ENCODE measurements at places on chromosomes 5 and 9.

- DNase-seq = no peak
Observed at GRCh38 chr5:162324328-162324727, 256.8 kb downstream of the GABRG2 start.

DNA sequence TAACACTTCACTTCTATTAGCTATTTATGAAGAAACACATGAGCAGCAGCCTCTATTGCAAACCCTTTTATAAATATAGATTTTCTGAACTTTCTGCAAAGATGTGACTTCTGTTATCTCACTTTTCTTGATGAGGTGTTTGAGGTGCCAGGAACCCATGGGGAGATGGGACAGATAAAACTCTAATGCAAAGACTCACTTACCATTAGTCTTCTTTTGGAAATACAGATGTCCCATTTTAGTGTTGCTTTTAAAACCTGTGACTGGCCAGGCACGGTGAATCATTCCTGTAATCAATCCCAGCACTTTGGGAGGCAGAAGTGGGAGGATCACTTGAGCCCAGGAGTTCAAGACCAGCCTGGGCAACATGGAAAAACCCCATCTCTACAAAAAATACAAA, 171.3 kb upstream of the GAS1 start:
- DNase-seq = no peak

DNA sequence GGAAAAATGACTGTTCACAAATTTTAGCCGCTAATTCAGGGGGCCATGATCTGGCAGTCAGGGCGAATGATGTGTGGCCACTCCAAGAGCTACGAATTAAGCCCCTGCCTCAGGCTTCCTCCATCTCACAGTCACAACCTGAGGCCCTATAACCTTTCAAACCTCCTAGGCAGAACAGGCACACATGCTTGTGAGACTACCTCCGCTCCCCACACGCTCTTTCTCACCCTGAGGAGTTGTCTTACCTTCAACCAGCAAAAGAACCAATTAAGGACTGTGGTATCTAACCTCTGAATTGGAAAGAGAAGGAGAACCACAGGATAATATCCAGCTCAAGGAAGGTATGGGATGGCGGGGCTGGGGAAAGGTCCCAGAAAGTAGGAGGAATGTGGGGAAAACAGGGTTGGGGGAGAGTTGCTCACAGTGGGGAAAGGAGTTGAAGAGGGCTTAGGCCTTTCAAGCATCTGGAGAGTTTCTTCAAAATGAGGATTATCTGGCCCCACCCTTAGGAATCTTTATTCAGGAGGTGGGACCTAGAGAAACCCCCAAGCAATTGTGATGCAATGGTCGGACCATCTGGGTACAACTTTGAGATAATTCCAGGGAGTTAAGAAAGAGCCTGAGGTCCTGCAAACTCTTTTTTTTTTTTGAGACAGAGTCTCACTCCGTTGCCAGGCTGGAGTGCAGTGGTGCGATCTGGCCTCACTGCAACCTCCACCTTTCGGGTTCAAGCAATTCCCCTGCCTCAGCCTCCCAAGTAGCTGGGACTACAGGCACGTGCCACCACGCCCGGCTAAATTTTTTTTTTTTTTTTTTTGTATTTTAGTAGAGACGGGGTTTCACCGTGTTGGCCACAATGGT, 5.5 kb downstream of the PCDH1 start:
- DNase-seq = no peak

GRCh38 chr5:27773166-27773565, 734.8 kb upstream of the CDH9 start:
- no peak for DNase-seq

DNA sequence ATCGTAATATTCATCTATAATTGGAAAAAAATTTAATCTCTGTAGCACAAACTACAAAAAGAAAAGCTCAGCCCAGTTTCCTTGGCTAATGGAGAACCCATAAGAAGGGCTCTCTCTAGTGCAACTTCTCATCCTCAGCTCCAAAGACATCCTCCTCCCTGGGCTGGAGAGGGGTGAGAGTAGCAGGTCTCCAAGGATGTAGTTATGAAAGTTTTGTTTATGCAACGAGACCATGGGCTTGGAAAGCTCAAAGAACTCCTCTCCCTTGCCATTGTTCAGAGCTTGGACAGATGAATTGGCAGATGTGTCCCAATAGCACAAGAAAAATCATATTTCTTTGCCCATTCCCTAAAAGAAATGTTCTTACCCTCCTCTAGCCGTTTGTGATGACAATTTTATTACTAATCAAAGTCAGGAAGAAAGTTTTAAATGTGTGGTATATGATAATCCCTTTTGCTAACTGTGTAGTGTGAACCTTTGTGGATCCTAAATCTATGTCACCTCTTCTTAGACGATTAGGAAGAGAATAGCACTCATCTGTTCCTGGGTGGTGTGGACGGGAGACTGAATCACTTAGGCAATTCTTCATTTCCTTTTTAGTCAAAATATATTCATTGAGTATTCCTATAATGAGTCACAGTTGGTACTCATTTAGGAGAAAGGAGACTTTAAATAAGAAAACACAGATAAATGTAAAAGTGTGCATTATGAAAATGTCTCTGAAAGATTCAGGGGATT, 52.2 kb downstream of the GARNL3 start:
- no peak for DNase-seq

GRCh38 chr5:122730456-122730855, 44.4 kb upstream of the SNX2 start:
- DNase-seq = no peak

DNA sequence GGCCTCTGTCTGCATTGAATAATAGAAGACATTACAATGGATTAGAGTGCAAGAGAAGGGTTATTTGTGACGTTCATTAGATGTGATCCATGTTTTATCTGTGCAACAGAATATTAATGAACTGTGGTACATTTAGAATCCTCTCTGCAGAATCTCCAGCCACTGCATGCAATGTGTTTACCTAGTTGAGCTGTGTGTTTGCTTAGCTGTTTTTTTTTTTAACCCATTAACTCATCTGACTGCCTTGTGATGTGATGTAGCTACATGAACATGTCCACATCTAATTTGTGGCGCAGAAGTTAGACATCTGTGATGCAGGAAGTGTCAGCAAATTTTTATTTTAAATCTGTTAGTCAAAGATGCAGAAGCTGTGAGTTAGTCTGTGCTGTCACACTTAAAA, 236.9 kb downstream of the CD180 start:
- no peak for DNase-seq

DNA sequence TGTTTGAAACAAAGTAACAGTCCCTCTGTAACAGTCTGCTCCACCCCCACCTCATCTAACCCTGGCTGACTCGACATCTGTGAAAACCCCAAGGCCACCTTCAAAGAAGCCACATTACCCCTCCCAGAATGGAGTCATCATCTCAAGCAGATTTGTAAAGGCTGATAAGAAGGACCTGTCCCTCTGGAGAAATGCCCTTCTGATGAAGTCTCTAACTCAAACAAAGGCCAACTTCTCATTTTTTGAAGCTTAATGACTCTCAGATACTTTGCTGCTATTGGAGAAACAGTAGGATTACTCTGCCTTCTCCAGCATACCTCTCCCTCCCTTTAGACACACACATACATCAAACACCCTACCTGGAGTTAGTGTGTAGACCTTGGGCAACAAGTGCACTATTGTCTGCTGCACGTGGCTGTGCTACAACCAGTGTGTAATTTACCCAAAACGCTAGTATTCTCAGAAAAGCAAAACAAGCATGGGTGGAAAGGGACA, 5.3 kb upstream of the SUSD1 start:
- DNase-seq = peak; percentile 85

DNA sequence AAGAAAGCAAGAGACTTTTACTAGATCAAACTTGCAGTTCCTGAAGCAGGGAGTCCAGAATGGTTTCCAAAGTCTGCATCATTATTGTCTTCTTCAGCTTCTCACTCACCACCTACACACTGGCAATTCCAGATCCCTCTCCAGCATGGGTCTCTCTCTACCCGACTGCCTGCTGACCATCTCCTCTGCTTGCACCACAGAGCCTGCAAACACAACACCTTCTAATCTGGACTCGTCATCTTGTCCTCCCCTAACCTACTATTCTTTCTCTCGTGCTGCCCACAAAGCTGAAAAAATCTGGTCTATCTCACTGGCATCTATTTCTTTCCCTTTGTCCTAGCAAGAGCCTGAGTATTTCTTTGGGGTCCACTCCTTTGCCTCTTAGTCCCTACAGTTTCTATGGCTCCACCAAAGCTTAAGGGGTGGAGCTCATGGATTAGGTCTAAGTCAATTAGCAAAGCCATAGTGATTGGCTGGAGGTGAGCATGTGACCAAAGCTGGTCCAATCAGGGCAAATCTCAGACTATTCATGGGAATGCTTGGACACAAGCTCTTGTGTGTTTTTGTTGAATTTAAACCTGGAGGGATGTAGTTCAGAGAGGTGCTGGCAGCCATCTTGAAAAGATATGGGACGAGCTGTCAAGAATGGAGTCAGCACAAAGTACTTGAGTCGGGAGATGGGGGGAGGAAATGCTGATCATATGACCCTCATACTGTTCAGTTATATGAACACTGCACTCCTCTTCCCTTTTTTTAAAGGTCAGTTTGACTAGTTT, 63.5 kb downstream of the GALNT12 start:
- no peak for DNase-seq

DNA sequence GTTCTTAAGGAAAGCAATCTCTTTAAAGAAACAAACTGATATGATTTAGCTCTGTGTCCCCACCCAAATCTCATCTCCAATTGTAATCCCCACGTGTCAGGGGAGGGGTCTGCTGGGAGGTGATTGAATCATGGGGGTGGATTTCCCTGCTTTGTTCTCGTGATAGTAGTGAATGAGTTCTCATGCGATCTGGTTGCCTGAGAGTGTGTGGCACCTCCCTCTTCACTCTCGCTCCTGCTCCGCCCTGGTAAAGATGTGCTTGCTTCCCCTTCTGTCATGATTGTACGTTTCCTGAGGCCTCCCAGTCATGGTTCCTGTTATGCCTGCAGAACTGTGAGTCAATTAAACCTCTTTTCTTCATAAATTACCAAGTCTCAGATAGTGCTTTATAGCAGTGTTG, 412.7 kb upstream of the SMC2 start:
- DNase-seq = no peak

DNA sequence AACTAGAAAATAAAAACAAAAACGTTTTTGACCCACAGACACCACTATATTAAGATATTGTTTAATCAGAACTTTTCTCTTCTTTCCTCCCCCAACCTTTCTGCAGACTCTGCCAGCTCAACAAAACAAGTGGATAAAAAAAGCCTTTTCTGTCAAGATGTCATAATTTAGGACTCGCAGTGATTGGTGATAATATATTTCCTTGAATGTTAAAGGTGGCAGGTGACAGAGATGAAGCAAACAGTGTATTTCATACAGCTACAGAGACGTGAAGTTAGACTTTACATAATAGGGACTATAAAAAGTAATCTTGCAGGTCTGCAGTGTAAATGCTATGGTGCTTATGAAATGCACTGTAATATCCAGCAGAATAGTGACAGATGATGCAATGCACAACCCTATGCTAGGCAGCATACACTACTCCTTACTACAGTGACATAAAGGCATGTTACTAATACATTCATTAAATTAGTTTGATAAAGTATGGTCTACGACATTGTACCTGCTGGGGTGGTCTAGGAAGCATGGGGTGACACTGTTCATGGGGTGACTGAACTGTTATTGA, 326.7 kb upstream of the GRAMD2B start:
- DNase-seq = no peak

GRCh38 chr5:146962801-146963355, 84.3 kb upstream of the PPP2R2B start:
- DNase-seq = no peak

DNA sequence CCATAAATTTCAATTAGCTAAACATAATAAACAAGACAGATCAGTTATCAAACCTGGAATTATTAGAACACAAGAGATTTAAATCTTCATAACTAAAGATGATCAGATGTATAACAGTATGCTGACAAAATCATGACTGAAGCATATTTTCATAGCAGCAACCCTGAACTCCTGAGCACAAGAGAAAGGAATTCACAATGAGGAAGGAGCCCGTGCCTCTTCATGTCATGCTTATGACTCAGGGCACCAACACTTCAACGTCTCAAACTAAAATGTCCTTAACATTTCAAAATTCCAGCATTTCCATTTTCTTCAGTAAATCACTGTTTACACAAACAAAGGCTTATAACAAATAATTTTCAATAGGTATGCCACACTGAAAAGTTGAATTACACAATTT, 6.7 kb downstream of the AP3B1 start:
- no peak for DNase-seq

GRCh38 chr5:168023191-168023590, 268.3 kb upstream of the WWC1 start:
- no peak for DNase-seq

- no peak for DNase-seq
Observed at GRCh38 chr9:86281593-86282076, 703 bp downstream of the ISCA1 start.

Data from PC-9 (cell line).